Activated naive CD4-positive, alpha-beta T cell treated with anti-CD3 and anti-CD28 coated beads, Interleukin-2, amount 50 U/mL, for 16 hours (primary cell): ENCODE measurements at places on chromosomes 16 and 17.

- DNase-seq: no peak
Measured at GRCh38 chr16:82682767-82683166, 56.0 kb downstream of the CDH13 start.

GRCh38 chr16:59259074-59259949, 525.2 kb upstream of the GOT2 start:
- no peak for DNase-seq

- no peak for DNase-seq
Measured at GRCh38 chr17:70074236-70074830, 692 bp upstream of the KCNJ16 start.

DNA sequence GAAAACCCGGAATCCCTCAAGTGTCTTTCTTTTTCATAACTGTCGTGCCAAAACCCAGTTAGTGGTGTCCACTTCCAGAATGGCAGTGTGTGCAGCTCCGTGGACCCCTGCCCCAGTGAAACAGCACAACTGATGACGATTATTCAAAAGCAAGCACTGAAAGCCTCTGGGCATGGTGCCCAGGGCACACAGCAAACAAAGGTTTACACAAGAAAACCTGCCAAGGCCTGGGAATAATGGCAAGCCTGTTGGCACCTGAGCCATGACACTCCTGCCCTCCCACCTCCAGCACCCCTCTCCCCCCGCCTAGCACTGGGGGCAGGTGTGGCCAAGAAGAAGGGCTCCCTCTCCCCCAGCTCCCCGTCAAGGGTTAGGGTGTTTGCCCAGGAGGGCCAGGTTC, 2.8 kb downstream of the PKMYT1 start:
- DNase-seq: no peak

DNA sequence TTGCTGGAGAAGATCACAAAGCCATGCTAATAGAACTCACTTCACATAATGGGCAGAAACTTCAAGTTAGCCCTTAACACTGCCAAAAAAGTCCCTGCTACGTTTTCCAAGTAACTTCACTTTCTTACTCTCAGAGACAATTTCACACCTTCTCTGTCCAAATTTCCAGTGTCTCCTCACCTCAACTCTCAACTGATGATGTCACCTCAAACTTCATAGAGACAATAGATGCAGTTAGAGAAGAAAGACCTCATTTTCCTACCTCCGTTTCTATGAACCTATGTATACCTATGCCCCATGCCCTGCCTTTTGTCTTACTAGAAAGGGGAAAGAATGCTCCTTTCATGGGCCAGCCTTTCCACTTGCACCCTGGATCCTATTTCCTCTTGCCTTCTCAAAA, 14.2 kb upstream of the EFCAB3 start:
- no peak for DNase-seq

DNA sequence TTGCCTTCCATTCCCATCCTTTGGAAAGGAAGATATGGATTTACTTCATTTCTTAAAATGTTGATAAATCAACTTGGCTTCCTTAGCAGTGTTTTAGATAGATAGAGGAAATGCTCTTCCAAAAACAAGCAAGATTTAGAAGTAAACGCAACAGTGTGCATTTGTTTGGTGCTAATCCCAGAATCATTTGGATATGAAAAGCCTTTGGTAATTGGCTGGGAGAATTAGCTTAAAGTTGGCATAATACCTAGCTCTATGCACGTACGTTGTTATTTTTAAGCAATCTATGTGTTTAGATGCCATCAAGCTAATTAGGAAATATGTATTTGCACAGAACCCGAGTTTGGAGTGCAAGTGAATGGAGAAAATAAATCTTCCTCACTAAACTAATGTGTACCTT, 415.3 kb downstream of the GRIN2A start:
- DNase-seq: no peak

DNA sequence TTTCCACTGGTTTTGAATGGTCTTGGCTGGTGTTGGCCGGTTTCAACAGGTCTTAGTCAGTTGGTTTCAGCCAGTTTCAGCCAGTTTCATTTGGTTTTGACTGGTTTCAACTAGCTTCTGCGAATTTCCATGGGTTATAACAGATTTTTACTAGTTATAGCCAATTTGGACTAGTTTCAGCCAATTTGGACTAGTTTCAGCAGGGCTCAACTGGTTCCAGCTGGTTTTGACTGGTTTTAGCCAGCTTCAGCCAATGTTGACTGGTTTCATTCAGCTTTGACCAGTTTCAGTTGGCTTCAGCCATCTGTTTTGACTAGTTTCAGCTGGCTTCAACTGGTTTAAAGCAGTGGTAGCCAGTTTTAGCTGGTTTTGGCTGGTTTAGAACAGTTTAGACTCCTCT, 432.6 kb downstream of the UTP18 start:
- no peak for DNase-seq

- no peak for DNase-seq
Measured at GRCh38 chr16:87846705-87847466, 22.4 kb downstream of the SLC7A5 start.

- peak; percentile 60 for DNase-seq
Measured at GRCh38 chr17:28949185-28950016, 1.9 kb downstream of the PHF12 start.

DNA sequence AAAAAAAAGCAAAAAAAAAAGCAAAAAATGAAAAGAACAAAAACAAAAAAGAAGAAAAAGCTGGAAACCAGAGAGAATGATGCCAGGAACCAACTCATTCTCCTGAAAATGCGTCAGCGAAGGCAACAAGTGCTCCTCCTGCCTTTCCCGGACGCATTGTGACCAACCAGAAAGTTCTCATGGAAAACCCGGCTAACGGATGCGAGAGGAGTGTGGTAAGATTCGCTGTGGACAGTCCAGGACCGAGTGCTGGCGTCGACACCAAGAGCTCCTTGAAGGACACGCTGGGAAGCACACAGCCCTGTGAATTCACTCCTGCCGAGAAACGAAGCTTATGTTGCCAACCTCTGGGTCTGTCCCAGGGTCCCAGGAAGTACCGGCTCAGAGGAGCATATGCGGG, 43.4 kb downstream of the METRNL start:
- no peak for DNase-seq
